NCI-H187 (cell line): ENCODE measurements at places on chromosomes 13 and 19.

DNA sequence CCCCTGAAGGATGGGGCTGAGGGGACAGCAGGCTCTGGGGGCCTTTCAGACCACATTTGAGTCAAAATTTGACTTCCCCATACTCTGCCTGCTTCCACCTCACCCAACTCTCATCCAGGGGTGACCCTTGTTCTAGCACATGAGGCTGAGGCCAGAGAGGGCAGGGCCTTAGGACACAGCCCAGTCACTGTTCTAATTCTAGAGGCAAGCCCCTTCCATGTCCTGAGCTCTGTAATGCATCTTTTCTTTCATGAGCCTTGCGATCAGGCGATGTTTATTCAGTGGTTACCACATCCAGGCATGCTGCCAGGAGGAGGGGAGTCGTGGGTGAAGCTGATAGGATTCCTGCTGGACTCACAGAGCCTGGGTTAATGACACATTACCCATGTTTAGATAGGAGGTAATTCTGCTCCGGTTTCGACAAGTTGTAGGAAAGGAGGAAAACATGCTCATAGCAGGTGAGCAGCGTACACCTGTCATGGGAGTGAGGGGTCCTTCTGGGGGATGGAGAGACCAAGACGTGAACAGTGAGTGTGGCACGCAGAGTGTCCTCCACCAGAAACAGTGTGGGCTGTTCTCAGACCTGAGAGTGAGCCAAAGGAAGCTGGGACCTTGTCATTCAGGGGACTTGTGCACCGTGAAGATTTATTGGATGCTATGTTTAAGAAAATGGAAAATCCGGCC lies 9.3 kb downstream of the RPS9 start:
- DNase-seq: peak; percentile 85

- no peak for DNase-seq
Observed at GRCh38 chr13:98232456-98232855, 55.4 kb upstream of the RNF113B start.

DNA sequence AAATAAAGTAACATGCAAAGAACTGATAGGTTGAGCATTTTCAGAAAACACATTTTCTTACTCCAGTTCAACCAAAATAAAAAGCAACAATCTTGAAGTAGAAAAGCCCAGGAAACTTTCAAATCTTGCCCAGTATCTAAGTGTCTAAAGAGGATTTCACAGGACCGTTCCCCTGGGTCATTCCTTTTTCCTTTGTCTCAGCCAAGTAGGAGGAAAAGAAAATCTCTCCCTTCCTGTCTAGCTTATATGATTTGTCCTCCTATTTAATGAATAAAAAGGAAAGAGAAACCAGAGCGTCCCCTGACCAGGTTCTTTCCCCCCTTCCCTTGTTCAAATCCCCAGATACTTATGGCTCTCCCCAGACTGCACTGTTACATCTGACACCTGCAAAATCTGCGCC lies 248.0 kb downstream of the KCTD12 start:
- DNase-seq: no peak

- DNase-seq: no peak
Observed at GRCh38 chr19:48487948-48488347, 18.8 kb downstream of the CYTH2 start.

DNA sequence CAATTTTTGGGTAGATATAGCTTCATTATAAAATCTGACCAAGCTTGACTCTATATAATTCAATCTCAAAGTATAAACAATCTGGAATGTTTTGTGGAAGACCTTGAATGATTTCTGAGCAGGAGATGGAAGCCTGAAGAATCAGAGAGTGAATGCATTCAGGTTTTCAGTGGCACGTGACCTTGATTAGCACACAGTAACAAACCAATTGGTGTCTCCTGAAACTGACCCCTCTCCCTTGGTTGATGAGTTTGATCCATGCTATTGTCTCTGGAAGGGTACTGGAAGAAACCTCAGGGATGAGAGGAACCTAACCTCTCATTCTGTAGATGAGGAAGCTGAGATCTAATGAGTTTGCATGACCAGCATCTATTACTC lies 39.6 kb downstream of the PCDH8 start:
- DNase-seq: no peak

- no peak for DNase-seq
Observed at GRCh38 chr19:28359431-28360414, 853.2 kb downstream of the UQCRFS1 start.

DNA sequence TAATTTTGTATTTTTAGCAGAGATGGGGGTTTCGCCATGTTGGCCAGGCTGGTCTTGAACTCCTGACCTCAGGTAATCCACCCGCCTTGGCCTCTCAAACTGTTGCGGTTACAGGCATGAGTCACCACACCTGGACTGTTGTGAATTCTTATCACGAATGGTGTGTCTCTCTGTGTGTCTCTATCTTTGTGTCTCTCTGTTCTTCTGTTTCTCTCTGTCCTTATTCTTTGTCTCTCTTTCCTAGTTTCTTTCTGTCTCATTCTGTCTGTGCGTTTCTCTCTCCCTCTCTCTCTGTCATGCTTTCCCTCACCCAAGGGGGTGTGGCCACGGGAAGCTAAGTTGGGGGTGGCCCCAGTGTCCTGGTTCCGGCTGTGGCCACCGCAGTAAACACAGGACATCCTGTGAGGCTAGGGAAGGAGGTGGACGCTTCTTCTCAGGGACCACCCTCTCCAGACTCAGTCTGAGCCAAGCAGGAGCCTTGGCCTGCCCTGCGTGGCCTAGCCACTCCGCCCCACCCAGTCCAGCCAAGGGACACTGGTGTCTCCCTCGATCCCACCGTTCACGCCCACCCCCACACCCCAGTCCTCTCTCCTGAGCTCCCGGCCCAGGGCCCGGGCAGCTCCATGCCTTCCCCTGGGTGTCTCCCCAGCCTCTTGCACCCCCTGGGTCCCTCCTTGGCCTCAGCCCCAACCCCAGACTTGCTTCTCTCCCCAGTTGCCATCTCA lies 3.9 kb upstream of the PRX start:
- no peak for DNase-seq

GRCh38 chr19:49554701-49555181 lies 25.6 kb downstream of the NOSIP start:
- no peak for DNase-seq

DNA sequence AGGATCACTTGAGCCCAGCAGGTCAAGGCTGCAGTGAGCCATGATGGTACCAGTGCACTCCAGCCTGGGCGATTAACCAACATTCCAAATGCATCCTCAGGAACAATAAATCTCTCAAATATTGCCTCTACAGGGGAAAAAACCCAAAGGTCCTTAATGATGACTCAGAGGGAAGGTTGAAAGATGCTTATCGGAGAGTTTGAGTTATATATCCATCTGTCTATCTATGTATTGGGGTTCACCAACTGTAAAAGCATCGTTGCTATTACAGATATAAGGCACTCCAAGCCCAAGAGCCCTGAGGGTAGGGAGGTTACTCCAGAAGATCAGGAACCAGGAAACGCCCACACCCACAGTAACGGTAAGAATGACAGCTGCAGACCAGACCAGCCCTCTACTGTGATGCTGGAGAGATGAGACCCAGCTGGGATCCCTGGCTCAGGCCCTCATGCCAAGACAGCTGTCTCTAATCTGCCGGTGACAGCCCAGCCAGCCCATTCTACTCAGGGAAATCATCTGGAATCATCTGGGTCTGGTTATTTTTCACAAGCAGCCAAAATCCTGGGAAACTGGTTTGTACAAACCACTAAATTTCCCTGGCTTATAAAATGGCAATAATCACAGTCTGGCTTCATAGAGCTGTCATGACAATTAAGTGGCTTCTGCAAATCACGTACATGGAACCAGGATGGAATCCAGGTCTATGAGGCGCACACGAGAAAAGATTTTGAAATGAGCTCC lies 23.8 kb downstream of the TEX101 start:
- no peak for DNase-seq

DNA sequence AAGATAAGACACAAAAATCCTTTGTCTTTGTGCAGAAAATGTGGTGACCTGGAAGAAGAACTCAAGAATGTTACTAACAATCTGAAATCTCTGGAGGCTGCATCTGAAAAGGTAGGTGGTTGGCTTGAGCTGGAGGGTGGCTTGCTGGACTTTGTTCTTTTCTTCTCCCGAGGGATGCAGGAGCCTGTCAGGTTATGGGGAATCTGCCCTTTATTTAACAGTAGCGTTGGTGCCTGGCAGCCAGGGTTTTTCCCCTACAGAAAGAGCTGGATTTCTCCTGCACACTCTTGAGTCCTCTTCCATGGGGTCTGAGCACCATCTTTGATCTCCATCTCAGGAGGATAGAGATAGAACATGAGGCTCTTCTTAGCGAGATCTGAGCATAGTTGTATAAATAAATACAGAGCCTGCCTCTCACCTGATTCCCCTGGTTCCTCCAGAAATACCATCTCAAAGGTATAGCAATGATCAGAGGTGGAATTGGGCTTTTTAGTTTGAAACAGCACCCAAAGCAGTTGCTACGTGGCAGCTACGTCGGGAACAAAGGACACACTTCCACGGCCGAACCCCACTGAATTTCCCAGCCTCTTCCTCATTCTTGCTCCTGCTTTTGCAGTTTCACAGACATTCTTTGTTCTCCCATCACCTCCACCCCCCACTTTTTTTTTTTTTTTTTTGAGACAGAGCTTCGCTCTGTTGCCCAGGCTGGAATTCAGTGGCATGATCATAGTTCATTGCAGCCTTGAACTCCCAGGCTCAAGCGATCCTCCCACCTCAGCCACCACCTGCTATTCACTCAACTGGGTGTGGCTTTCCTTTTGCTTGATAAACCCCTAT lies 12.9 kb downstream of the TPM4 start:
- DNase-seq: no peak

DNA sequence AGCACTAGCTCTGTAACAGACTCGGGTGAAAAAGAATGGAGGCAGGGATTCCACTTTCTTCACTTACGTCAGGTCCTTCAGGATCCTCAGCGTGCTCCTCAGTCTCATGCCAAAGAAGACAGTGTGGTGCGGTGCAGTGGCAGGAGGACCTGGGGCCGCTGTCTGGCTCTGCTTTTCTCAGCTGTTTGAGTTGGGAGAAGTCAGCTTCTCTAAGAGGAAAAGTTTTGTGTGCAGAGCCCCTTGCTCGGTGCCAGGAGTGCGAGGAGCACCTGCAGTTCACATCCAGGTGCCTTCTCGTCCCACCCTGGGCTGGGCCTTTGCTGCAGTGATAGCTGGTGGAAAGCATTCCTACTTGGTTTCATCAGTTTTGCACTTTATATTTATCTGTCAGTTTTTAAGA lies 77.9 kb upstream of the TEX29 start:
- no peak for DNase-seq

DNA sequence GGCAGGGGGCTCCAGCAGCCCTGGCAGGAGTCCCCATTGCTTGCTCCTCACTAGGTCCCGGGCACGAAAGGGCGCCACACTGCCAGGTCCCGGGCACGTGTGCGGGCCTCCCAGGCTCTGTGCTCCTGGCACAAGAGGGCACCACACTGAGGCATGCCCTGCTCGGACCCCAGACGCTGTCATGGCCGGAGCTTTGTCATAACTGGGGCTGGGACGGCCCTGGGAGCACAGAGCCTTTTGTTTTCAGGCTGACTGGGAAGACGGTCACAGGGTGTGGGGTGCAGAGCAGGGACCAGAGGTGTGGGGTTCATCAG lies 7.4 kb downstream of the BSG start:
- DNase-seq: no peak

GRCh38 chr13:100565286-100565685 lies 23.3 kb downstream of the GGACT start:
- DNase-seq: no peak

GRCh38 chr13:111324736-111325135 lies 4.3 kb downstream of the TEX29 start:
- no peak for DNase-seq

GRCh38 chr19:19613506-19613905 lies 5.0 kb downstream of the PBX4 start:
- DNase-seq: no peak

DNA sequence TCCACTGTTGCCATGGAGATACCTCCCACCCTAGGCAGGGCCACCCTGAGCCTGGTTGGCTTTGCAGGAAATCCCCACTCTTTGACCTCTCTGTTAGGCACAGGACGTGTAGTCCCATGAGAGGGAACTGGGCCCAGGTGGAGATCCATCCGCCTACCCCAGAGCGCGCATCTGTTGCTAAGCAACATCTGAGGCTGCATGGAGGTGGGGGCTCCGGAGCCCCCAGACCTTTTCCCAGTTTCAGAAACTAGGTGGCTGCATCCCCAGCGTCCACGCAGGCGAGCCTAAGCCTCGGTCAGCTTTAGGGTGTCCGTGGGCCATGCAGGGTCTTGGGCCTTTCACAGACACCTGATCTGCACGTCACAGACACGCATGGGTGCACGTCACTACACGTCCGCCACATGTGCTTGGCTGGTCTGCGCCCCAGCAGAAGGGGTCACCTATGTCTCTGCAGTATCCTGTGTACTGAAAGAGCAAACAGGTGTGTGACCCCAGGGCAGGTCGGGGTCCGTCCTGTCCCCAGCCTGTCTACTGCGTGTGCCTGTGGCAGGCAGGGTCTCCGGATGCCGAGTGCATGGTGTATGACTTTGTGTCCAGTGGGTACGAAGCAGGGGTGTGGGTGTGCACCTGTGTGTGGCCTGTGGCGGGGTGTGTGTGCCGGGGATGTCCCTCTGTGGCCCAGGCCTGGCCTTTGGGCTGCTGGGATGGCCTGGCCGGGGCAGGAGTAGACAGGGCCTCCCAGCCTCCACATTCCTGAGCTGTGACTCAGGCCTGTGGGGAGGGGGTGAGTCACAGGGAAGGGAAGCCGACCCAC lies 4.1 kb upstream of the CIRBP start:
- no peak for DNase-seq

- no peak for DNase-seq
Observed at GRCh38 chr13:81760316-81760715, 1419.4 kb upstream of the SPRY2 start.
